ENCODE measurements at places on chromosomes 1 and 21.

DNA sequence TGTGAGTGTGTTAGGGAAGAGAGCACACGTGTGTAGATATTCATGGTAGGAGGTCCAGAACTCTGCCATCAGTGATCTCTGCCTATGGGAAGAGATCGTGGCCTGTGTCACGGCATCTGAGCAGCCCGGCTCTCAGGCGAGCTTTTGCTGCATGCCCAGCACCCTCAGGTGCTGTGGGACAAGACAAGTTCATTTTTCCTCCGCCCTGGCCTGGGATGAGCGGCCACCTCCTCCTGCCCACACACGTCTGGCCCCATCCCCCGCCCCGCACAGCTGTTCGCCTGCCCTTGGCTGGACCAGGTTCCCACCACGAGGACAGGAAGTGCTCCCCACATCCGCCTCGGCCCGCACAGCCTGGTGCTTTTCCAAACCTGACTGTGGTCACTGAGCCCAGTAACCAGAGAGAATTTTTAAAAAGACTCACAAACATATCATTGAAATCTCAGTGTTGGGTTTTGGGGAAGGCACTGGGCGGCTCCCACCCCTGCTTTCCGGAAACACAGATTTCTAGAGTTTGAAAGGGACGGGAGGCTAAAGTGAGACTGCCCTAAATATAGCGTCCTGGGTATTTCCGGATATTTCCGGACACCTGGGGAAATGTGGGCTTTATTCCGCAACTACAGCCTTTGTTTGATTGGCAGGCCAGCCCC lies 18.0 kb downstream of the BMP8A start:
- DNase-seq: peak; percentile 49

DNA sequence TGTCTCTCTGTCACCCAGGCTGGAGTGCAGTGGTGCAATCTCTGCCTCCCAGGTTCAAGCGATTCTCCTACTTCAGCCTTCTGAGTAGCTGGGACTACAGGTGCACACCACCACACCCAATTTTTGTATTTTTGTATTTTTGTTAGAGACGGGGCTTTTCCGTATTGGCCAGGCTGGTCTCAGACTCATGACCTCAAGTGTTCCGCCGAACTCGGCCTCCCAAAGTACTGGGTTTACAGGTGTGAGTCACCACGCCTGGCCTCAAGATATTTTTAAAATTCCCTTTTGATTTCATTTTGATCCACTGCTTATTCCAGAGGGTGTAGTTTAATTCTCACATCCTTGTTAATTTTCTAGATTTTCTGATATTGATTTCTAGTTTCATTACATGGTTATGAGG lies 3.8 kb downstream of the IFI44L start:
- no peak for DNase-seq

DNA sequence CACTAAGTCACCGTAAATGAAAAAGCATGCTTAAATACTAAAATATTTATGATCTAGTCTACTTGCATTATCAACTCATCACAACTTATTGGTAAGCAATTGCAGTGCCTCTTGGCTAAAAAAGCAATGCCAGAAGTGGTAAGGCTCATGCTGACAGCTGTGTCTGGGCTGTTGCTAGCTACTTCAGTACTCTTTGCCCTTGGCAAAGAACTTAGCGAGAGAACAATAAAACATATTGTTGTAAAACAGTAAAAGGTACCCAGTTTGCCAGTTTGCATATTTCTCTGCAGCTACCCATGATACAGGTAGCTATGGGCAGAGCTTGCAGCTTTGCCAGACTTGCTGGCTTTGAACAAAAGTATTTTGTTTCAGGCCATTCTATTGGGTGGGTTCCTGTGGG lies 73.1 kb downstream of the ATP6V1G3 start:
- DNase-seq: no peak

- no peak for DNase-seq
Measured at GRCh38 chr21:27953340-27954045, 986.6 kb upstream of the ADAMTS5 start.

DNA sequence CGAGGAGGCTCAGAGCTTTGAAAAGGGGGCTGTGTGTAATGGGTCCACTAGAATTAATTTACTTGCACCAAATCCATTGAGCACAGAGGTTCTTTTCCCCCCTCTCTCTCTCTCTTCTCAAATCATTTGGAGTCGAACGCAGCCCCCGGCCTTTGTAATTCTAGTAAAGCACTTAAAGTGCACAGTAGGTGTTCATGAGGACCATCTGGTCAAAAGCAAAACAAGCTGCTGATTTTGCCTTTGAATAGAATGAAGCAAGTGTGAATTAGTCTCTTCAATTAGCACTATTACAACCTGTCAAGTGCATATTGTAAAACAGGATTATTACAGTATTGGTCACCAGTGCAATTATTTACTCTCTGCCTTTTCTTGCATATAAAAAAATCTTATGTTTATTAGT lies 259.9 kb downstream of the FAF1 start:
- no peak for DNase-seq

GRCh38 chr21:45041351-45041805 lies 33.0 kb upstream of the ADARB1 start:
- no peak for DNase-seq

DNA sequence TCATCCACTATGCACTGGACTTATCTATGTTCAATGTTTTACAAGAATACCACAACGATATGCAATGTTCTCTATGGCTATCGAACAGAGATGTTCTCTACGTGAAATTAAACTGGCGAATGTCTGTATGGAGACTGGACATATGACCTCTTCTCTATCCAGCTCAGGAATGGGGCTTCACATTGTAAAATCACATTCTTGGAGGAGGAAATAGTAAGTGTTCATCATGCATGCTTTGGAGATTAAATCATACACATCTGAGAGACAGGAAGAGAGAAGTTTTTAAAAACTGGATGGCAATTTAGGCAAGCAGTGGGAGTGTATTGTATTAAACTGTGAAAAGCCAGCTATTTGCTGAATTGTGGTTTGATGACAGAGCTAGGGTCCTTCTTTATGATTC lies 47.9 kb upstream of the RGL1 start:
- DNase-seq: no peak

DNA sequence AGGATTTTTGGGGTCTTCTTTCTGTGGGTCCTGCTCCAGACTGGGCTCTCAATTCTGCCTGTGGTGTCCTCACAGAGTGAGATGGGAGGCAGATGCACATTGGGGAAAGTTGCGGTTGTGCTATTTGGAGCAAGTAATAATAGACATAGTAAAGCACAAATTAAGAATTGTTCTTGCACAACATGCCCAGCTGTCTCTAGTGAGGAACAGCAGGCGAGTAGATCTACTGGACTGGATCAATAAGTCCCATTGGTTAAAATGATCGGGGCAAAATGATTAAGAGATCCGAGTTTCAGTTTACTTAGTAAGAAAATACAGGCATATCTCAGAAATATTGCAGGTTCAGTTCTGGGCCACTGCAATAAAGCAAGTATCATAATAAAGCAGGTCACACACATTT lies 448.3 kb upstream of the PROX1 start:
- DNase-seq: no peak

All from activated naive CD8-positive, alpha-beta T cell treated with anti-CD3 and anti-CD28 coated beads, Interleukin-2, amount 10 ng/mL, durations not matched to agents 7 days and 5 days (primary cell).